ENCODE measurements at places on chromosomes 6 and 20.

DNA sequence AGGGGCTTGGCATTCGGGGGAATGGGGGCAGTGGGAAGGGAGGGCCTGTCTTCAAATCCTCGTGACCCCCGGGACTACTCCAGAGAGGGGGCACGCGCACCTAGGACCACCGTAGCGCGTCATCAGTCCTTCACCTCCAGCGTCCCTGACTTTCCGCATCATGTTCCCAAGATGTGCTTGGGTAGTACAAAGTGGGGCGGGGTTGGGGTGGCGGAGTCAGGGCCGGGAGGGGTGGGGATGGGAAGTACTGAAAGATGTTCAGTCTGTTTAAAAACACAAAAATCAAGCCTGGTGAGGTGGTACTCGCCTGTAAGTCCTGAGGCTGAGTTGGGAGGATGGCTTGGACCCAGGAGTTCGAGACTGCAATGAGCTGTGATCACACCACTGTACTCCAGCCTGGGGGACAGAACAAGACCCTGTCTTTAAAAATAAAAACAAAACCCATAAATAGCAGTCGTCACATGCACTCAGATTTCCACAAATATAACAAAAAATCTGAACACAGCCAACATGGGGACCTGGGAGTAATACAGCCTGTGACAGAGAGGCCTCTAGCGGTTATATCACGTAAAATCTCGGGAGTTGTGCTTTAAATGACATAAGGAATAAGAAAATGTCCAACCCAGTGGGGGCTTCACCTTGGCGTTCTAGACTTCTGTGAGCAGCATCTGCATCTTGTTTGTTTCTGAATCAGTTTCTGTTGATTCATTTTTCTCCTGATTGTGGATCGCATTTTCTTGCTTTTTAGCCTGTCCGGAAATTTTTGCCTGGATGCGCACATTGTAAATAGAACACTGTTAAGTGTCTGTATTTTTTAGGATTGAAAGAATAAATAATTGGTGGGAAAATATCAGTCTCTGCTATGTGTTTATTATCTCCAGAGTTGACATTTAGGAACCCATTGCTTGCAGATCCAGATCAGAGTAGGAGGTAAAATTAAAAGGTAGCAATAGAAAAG is 698 bp upstream of the LRP11 start:
- peak; percentile 61 for DNase-seq

DNA sequence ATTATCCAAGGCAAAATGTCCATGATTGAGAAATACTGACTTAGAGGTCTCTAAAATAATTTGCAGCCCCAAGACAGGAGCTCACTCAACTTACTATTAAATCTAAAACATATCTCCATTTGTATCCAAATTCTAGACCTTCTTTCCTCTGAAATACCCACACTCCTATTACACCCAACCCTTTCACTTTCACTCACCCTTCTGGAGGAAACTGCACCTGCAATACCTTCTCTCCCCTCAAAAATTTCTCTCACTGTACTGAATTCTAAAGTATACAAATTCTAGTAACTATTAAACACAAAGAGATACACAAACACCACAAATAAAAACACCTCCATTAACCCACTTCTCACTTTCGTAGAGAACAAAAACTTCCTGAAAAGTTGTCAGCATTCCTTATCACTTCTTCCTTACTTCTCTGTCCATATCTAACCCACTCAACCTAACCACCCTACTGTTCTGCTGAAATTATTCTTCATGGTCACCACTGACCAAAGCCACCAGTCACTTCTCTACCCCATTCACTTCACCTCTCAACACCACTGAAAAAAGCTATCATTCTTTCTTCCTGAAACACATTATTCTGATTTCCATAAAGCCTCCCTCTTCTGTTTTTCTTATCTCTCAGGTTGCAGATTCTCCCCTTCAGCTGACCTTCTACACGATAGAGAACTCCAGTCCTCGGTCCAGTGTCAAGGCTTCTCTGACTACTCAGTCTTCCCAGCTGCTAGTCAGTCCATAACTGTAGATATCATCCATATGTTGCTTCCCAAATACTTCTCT is 12.0 kb downstream of the LMBRD1 start:
- DNase-seq, result no peak

- DNase-seq, result peak; percentile 52
Measured at GRCh38 chr6:149782337-149782736, 32.8 kb downstream of the PCMT1 start.

DNA sequence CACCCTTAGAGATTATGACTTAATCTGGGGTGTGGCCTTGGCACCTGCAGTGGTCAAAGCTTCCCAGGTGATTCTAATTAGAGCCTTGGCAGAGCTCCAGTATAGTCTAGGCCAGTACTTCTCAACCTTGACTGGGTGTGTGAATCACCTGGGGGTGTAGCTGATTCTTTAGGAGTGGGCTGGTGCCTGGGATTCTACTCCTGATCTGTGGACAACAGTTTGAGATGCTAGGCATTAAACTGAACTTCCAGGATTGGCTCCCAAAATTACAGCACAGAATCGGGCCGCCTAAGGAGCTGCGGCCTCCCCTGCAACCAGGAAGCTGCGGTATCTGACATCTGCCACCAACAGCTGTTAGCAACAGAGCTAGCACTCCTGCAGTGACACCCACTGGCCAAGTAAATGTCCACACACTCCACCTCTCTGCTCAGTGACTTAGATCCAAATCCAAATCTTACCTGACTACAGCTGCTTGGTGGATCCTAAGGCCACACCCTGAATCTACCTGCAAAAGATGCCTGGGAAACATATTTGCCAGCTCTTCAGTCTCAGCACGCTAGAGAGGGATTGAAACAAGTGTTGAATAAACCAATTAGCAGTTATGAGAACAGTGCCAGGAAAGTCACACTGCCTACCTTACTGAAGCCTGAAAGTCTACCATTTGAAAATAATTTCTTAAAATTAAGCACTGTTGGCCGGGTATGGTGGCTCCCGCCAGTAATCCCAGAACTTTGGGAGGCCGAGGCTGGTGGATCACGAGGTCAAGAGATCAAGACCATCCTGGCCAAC is 126.7 kb downstream of the UNC5CL start:
- DNase-seq, result peak; percentile 58

DNA sequence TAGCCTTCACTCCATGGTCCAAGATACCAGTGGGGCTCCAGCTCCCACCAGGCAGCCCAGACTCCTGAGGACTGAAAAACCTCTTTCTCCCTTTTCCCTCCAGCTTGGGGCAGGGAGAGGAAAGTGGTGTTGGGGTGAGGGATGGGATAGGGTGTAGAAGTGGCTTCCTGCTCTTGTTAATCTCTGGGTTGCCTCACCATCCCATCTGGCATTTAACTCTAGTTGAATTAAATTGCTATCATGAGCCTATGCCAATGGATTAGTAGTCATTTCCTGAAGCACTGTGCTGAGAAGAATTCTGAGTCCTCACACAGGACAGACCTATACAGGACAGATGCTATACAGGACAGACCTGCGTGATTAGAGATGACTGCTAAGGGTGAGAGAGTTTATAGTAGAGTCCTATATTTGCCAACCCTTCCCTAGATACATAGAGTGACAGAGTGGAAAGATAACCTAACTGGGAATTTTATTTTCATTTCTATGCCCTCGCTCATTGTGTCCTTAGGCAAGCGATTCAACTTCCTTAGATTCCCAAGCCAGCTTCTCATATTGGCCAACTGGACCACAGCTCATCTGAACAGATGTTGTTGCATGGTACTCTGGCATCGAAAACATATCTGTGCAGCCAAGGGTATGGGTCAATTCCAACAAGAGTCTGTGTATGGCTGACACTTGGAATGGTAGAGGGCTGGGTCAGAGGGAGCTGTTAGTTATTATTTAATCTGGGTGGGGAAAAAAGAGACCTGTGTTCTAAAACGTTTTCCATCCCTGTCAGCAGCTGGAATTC is 42.8 kb downstream of the MCHR2 start:
- DNase-seq, result no peak

GRCh38 chr6:106103728-106104109 is 17.6 kb downstream of the PRDM1 start:
- DNase-seq, result no peak

GRCh38 chr6:161866570-161866969 is 592.7 kb upstream of the AGPAT4 start:
- DNase-seq, result no peak

DNA sequence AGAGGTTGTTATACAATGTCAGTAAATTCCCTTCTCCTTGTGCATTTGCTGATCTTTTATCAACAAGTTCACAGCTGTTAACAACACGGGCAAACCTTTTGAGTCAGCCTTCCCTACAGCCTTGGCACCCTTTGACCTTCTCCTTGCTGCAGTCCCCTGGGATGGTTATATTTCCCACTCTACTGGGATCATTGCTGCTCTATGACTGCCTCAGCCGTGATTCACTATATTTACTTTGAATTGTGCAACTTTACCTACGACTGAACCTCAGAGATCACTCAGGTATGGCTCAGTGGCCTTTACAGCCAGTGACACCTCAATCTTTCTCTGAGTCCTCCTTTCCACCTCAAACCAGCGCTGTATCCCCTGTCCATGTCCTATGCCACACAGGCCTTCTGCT is 1293.3 kb downstream of the EPHA7 start:
- DNase-seq, result no peak

DNA sequence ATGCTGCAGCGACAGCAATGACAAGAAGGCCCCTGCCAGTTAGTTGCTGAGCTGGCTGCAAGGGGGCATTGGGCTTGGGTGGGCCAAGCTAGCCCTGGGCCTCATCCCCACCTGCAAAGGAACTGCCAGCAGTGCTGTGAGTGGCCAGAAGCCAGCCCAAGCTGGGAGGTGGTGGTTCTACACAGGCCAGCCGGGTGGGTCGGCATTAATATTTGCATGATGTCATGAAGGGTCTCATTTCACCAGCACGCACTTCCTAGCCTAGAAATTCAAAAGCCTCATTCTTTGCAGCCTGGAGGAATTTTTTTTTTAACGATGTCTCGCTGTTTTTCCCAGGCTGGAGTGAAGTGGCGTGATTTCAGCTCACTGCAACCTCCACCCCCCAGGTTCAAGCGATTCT is 62.0 kb downstream of the IYD start:
- no peak for DNase-seq

GRCh38 chr6:152984513-152984872 is 1.7 kb upstream of the FBXO5 start:
- no peak for DNase-seq

DNA sequence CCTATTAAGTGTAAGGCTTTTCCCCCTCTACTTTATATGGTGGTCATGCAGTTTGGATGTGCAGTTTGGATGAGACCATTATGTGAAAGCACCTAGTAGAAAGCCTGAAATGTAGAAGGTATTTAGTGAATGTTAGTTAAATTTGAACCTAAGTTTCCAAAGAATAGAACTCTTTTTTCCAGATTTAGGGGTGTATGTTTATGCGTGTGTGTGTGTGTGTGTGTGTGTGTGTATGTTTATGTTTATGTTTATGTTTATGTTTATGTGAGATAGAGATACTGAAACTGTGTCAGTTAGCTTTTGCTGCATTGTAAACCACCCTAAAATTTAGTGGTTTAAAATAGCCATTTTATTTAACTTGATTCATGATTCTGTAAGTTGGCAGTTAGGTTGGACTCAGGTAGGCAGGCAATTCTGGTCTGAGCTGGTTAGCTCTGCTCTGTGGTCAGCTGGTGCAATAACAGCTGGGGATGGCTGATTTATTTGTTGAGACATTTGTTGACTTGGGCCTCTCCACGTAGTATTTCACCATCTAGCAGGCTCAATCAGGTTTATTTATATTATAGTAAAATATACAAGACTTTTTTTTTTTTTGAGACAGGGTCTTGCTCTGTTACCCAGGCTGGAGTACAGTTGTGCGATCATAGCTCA is 54.0 kb downstream of the STK4 start:
- DNase-seq, result no peak

GRCh38 chr20:31542201-31542842 is 28.1 kb downstream of the HM13 start:
- no peak for DNase-seq

DNA sequence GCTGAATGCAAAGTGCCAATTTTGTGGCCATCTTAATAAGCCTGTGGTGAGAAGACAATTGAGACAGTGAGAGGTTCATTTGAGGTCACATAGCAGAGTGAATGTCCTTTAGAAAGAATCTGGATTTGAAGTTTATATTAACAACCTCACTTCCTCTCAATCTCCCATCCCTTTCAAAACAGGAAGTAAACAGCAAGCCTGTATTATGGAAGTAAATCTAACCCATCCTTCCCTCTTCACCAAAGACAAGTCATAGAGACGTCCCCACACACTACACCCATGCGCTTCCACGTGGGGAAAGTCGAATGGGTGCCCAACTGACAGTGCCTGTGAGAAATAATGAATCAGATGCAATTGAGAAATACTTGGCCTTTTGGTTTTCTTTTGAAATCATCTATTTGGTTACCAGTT is 28.8 kb upstream of the CCND3 start:
- no peak for DNase-seq

- DNase-seq, result no peak
Measured at GRCh38 chr20:48787861-48788375, 39.9 kb downstream of the PREX1 start.

GRCh38 chr6:51616243-51616642 is 471.2 kb downstream of the PKHD1 start:
- no peak for DNase-seq

DNA sequence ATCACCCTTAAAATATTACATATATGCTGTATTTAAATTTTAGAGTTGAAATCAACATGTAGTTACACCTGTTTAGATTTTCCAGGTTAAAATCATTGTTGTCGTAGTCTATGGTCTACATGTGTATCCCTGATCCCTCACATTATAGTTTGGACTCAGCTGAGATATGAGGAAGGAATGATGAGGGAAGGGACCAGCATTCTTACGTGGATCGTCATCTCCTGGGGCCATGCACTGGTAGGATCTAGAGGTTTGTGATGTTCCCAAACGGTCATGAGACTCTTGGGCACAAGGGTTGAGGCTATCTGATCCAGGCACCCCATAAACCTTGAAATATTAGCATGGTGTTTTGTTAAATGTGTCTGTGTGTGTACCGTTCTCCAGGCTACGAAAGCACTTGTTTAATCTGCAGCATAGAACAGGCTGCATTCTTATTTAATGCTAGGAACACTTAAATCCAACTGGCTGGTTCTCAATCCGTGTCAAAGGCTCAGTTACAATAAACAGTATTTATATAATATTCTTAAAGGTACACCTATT is 55.4 kb downstream of the IPCEF1 start:
- DNase-seq, result no peak

GRCh38 chr20:11539450-11539849 is 378.2 kb upstream of the BTBD3 start:
- no peak for DNase-seq

GRCh38 chr6:98971303-98971702 is 23.6 kb upstream of the FBXL4 start:
- DNase-seq, result no peak

DNA sequence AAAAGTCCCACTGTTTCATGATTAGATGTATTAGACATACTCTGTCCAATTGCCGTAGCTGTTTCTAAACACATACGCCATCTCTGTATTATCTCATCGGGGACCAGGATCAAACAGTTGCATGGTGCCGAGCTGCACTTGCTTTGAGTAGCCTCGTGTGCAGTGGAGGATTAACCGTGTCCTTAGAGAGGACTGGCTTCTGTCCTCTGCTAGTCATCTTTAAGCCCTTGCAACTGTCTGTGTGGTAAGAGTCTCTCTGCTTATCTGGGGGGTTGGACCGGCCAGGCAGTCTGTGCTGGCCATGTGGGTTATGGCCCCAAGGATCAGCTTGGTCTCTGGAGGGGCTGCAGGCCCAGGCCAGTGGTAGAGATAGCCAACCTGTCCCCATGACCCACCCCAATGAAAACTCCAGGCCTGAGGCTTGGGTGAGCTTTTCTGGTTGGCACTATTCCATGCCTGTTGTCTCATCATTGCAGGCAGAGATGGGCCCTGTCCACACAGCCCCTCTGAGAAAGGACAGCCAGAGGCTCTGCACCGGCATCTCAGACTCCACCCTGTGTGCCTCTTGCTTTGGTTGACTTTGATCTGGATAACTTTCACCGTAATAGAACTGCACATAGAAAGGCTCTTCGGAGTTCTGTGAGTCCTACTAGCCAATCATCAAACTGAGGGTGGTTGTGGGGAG is 137.3 kb upstream of the SNX9 start:
- DNase-seq, result peak; percentile 75

All from NCI-H524 treated with DMSO at 0.1 percent for 48 hours (cell line).